ENCODE measurements at places on chromosomes 5 and 9. TPM values are rescaled to one million over a fixed set of nuclear protein-coding genes. Genes with fewer than 3 reads are reported as not detected.

SPATA31E1 gene
- not detected for total RNA-seq

SOHLH1 gene
- total RNA-seq, result not detected

ANKRD33B gene
- total RNA-seq, result 0.13 TPM

TBC1D2 gene
- 54.0 TPM for total RNA-seq

CSF1R gene
- not detected for total RNA-seq

MYMK gene
- total RNA-seq, result not detected

ADAMTS16 gene
- total RNA-seq, result not detected

FSD1L gene
- total RNA-seq, result 2.4 TPM

CDH9 gene
- not detected for total RNA-seq

GMCL2 gene
- total RNA-seq, result not detected

TRPM3 gene
- total RNA-seq, result not detected

GPX3 gene
- 79.0 TPM for total RNA-seq

AKNA gene
- 2.6 TPM for total RNA-seq

IDNK gene
- 3.7 TPM for total RNA-seq

NUTM2F gene
- total RNA-seq, result not detected

GPR151 gene
- total RNA-seq, result not detected

INSL6 gene
- total RNA-seq, result not detected

CXCL14 gene
- total RNA-seq, result 0.26 TPM

Measured in bronchial epithelial cell (primary cell).